ENCODE measurements at places on chromosomes 6 and 20.

GRCh38 chr6:91713911-91714310 lies 1127.0 kb upstream of the MAP3K7 start:
- no peak for DNase-seq

DNA sequence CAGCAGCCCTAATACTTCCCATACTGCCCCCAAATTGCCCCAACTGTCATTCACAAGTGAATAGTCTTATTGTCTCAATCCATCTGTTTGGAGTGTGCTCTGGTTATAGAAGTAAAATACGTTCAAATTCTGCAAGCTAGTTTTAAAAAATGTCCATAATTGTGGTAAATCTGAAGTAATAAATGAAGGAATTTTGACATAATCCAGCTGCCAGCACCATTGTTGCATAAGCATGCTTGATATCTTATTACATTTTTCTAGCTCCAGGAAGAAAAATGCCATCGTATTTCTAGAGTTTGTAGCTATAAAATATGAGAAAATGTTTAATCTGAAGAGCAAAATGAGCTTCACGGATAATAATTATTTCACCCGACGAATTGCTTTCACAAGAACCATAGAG lies 664.7 kb downstream of the RFPL4B start:
- DNase-seq = no peak

DNA sequence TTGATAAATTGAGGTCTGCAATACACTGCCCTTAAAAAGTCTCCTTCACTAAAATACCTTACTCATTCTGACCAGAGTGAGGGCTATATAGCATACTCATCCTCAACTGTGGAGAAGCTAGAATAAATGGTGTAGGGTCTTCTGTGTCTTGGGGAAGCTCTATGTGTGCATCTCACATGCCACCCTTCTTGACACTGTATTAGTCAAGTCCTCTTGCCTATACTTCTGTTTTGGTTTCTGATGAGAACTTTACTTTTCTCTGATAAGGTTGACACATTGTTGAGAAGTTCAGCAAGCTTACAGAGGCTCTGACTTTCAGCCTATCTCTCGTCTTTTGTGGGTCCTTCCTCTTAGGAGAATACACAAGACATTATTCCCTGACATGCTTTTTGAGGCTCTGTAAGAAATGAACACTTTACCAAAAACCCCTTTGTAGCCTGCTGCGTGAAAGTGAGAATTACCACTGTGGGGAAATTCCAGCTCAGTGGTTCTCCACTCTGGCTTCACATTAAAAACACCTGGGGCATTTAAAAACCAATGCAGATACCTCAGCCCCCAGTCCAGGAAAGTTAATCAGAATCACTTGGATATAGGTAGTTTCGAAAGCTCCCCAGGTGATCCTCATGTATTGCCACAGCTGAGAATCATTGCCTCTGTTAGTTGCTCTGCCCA lies 372.1 kb upstream of the HS3ST5 start:
- no peak for DNase-seq

DNA sequence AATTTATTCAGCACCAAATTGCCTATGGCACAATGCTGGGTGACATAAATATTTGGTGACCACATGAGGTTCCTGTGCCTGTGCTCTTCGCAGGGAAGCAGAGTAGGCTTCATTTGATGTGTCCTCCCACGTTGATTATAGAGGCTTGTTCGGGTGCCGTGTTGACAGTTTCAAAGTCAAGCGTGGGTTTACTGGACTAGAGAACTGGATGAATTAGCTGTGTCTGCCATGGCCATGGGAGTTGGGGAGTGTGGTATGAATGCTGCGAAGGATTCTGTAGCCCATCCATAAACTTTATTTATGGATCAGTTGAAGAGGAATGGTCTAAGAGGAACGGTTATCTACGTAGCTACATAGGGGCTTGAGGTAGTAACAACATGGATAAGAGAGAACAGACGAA lies 11.0 kb downstream of the CD109 start:
- DNase-seq = no peak

DNA sequence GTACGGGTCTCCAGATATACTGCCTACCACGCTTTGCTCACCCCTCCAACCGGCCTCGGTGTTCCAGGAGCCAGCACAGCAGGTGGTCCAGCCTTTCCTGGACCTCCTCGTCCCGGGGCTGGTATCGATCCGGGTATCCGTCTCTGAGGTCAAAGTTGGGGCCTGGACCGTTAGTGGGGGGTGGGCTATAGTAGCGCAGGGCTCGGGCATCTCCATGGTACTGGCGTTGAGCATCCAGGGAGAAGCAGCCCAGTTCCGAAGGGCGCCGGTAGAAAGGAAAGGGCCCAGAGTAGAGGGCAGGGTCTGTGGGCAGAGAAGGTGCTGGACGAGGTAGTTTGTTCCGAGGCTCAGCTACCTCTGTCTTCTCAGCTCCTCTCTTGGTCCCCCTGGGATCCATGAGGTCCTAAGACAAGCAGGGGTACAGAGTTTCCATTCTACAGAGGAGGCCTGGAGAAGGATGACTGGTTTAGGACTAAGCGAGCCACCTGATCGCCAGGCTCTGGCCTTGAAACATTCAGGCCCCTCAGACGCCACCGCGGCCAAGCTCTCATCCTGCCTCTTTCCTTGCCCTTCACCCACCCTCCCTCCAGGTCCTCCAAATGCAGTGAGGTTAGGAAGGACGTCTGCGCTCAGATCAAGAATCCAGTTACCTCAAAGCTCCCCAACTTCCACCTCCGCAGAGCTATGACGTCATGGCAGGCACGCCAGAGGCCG lies 502 bp downstream of the DXO start:
- no peak for DNase-seq

GRCh38 chr20:21182832-21183563 lies 57.1 kb downstream of the KIZ start:
- DNase-seq = no peak

- no peak for DNase-seq
These were observed 88.2 kb downstream of the GJA1 start for GRCh38 chr6:121523628-121524027.

- no peak for DNase-seq
These were observed 40.4 kb upstream of the ARG1 start for GRCh38 chr6:131532580-131533039.

GRCh38 chr6:31142361-31142761 lies 3.5 kb upstream of the PSORS1C2 start:
- no peak for DNase-seq

- DNase-seq = no peak
These were observed 272.5 kb upstream of the SGK1 start for GRCh38 chr6:134590449-134590848.
